ENCODE measurements at places on chromosomes 16 and 17.

- DNase-seq: no peak
Observed at GRCh38 chr16:85359147-85359822, 247.0 kb upstream of the CIBAR2 start.

GRCh38 chr17:57504208-57504607 is 240.9 kb downstream of the CCDC182 start:
- DNase-seq: no peak

DNA sequence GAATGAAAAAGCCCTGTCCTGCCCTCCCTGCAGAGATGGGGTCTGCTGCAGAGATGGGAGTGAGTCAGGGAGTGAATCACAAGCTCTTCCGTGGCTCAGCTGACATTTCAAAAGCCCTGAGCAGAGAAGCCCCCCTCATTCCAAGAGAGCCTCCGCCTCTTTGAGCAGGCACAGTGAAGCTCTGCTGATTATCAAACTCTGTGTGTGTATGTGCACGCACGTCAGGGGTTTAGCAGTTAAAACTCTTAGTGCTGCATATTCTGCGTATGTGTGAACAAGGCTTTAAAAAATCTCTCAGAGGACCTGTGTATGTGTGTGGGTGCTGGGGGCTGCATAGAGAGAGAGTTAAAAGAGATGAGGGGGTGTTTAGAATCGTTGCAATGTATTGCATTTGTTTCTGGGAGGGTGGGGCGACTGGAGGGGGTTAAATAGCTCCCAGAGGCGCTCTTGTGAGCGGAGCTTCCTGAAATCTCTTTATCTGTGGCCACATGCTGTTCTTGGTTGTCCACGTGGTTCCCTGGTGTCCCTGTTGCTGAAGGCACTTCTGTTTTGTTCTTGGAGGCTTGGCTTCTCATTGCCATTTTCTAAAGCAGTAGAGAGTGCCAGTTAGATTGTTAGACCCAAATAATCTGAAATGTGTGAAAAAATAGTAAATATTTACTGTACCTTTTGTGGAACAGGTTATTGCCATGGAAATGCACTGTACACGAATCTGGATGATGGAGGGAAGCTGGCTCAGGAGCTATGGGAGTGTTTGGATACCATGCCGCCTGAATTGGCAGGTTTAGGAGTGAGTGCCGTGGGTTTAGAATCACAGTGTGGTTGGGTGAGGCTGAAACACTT is 116.6 kb downstream of the PRKCB start:
- peak; percentile 75 for DNase-seq

DNA sequence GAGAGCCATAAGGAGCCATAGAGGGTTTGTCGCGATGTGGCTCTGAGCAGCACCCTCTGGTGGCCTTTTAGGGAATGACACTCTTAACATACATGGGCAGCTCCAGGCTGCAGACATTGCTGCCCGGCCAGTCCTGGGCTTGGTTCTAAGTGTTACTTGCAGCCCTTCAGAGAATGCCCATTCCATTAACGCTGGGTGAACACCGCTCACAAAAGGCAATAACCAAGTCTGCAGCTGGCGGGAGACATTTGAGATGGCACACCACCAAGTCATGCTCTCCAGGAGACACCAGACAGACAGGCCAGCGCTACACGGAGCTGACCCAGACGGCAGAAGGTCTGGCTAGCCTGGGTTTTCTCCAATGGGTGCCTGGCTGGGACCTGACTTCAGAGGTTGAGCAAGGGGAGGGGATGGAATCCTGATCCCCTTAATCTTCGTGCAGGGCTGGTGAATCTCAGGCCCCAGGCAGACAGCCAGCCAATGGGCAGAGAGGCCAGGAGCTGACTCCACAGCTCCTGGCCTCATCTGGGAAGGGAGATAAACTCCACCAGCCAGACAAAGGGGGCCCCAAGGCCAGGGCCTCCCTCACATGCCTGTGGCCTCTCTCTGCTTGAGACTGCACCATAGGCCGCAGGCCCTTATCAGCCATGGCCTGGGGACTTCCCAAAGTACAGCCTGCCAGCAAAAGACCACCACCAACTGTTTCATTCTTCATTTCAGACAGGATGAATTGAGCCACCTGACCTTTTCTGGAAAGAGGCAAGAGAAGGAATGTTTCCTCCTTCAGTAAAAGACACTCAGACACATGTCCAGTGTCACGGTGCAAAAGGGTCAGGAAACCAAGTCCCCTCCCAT is 58.8 kb downstream of the ZDHHC7 start:
- DNase-seq: no peak

- no peak for DNase-seq
Observed at GRCh38 chr17:19242926-19243325, 5.8 kb downstream of the EPN2 start.

GRCh38 chr16:11877374-11877773 is 26.0 kb upstream of the RSL1D1 start:
- DNase-seq: no peak

DNA sequence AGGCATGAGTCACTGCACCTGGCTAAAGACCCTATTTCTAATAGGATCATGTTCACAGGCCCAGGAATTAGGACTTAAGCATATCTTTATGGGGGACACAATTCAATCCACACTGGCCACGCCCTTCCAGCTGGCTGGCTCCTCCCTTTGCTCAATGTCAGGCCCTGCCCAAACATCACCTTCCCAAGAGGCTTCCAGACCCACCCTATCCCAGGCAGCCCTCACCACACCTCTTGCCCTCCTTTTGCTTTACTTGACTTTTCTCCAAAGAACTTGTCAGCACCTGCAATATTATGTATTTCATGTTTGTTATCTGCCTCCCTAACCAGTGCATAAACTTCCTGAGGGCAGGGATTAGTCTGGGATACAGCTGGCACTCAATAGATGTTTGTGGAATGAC is 109.6 kb upstream of the CDH5 start:
- no peak for DNase-seq

DNA sequence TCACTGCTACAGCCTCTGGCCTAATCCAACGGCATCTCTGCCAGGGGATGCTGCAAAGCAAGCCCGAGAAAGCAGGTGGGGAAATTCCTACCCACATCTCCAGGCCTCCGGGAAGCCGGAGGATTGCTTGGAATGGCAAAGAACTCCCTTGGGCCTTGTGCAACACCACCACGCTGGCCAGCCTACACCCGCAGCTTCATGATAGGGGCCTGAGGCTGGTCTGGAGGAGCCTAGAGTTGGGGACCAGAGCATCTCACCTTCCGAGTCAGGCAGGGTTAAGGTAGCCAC is 20.3 kb downstream of the GGA3 start:
- no peak for DNase-seq

DNA sequence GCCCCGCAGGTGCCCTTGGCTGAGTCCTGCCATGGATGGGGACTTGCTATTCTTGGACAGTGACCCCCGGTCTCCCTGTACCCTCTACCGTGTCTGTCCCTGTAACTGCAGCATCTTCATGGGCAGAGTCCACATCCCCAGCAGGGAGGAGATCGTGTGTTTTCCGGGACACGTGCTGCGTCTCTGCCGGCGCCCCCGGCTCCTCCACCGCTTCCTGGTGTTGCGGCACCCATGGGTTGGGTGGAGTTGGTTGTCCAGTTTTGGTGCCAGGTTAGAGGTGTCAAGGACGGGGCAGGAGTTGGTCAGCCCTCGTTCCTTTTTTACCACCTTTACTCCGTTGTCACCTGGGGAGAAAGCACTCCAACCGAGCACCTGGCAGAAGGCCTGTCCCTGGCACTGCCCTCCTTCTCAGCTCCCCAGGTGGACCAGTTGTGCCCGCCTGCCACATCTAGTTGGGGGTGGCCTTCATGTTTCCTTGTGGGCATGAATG is 20.0 kb downstream of the BAIAP2 start:
- no peak for DNase-seq

DNA sequence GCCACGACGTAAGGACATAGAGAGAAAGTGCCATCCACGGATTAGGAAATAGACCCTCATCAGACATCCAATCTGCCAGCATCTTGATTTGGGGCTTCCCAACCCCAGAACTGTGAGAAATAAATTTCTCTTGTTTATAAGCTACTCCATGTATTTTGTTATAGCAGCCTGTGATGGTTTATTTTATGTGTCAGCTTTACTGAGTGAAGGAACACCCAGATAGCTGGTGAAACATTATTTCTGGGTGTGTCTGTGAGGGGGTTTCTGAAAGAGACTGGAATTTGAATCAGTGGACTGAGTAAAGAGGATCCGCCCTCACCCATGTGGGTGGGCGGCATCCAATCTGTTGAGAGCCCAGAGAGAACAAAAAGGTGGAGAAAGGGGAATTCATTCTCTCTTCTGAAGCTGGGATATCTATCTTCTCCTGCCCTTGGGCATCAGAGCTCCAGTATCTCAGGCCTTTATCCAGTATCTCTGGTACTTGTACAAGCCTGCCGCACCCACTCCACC is 131.5 kb upstream of the ANKFN1 start:
- DNase-seq: no peak

- DNase-seq: peak; percentile 63
Observed at GRCh38 chr17:68398691-68399637, 58.3 kb downstream of the WIPI1 start.

- DNase-seq: no peak
Observed at GRCh38 chr16:28186752-28187151, 25.0 kb downstream of the XPO6 start.

- no peak for DNase-seq
Observed at GRCh38 chr17:65660947-65661346, 99.5 kb upstream of the AXIN2 start.

- DNase-seq: no peak
Observed at GRCh38 chr16:79725051-79725450, 124.5 kb upstream of the MAF start.

DNA sequence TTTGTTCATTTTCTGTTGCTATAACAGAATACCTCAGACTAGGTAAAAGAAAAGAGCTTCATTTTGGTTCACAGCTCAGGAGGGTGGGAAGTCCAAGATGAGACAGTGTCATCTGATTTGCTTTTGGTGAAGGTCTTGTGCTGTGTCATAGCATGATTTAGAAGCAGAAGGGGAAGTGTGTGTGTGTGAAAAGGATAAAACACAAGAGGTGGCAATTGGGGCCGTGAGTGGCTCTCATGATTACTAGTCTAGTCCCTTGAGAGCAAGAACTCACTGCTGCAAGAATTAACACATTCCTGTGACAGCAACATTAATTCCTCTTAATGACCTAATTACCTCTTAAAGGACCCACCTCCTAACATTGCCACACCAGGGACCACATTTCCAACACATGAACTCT is 8.3 kb downstream of the SLC35G3 start:
- DNase-seq: no peak

DNA sequence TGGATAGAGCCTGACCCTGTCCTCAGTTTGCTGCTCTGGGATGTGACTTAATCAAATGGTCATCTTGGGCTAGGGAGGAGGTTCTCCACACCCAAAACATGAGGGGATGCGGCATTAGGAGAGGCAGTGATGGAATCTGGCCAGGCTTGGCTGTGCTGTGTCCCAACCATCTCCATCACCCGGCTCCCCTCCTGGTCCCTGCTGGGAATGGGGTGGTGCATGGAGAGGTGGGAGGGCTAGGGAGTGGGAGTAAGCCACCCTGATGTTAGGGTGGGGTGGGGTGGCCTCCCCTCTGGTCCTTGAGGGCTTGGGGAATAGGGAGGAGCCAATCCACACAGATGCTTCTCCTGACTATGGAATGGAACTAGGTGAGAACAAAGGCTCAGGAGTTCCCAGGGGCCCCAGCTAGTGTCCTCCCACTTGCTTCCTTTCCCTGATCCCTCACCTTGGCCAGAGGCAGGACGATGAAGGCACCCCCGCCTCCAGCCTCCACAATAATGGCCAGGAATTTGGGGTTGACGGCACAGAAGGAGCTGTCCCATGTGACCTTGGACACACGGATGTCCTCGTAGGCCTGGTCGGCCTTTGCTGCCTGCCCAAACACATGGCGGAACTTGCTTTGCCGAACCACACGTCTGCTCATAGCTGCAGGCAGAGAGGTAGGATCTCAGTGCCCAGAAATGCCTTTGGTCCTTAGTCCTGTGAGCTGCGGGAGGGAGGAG is 1.8 kb downstream of the CORO6 start:
- no peak for DNase-seq

DNA sequence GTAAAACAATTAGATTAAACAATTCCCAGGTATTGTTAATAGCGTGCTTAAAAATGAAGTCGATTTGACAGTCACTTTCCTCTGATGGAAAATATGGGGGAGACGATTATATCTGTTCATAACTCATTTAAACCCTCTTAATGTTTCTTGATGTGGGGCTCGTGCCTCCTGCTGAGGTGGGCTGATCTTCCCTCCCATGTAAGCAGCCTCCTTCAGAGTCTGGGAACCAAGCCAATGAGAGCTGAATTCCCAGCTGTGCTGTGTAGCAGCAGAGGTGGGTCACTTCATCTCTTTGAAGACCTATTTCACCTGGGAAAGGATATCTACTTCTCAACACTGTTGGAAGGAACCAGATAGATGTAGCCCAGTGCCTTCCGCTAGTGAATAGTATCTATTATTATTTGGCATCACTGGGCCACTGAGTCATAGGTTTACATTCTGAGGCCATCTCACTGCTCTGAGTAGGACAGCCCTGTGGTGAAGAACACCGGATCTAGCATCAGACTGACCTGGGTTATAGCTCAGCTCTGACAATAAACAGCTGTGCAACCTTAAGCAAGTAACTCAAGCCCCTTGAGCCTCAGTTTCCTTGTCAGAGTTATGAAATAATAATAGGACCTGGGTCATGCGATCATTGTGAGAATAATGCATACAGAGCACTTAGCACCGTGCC is 85.3 kb upstream of the C16orf82 start:
- DNase-seq: no peak

DNA sequence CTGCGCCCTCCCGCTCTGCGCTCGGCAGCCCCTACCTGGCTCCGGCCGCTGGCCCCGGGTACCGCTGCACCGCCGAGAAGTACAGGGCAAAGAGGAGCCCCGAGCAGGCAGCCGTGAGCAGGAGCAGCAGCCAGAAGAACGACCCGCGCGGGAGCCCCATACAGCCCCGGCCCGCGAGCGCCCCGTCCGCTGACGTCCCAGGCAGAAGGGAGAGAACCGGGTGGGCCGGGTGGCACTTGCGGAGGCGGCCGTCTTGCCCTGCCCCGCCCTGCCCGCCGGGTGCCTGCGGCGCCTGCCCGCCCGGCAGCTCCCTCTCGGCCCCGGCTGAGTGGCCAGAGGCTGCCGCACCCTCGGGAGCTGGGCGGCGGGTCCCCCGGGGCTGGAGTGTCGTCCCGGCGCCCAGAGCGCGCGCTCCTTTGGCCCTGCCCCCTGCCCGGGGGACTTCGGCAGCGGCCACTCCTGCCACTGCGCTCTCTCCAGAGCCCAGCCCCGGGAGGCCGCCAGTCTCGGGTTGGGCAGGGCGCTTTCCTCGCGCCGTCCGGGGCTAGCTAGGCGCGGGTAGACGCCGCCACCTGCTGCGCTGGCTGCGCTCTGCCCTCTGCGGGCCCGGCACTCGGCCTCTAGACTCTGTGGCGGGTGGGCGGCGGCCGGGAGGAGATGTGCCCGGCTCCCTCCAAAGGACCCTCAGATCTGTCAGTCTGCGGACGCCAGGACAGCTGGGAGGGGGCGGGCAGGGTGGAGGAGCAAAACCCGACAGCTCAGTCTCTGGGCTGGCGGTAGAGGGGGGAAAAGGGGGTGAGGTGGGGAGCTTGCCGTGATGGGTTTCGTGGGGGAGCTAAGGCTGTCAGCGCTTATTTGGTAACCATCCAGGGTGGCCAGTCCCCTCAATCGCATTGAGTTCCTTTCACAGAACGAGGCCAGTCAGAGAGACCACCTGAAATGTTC is at the start of gene ST6GALNAC2:
Gene ST6GALNAC2, minus strand, starts transcription at position 212 of the 945 bp plus-strand sequence. Its CDS starts 52 bp downstream, at position 160.
- DNase-seq: peak; percentile 31

Measured in NCI-H1930 (cell line).